ENCODE measurements at places on chromosomes 11 and 22. TPM values are rescaled to one million over a fixed set of nuclear protein-coding genes. Genes with fewer than 3 reads are reported as not detected.

Gene BTBD18
- total RNA-seq, result not detected

Gene OR51B4
- not detected for total RNA-seq

Gene IFITM1
- total RNA-seq, result 544 TPM

Gene NRXN2
- total RNA-seq, result 8.6 TPM

Gene C11orf52
- total RNA-seq, result 2.1 TPM

Data from WTC11 (cell line).